ENCODE measurements at places on chromosomes 16 and 17.

- H3K4me3 ChIP-seq = peak overlapping the region; percentile 90
- peak overlapping the region; percentile 97 for H3K27ac ChIP-seq
- no peak for DNase-seq
- peaks cover 4% of the 10 kb centered on the region for H3K36me3 ChIP-seq
- H3K4me1 ChIP-seq = peaks cover 32% of the 10 kb centered on the region
Measured at GRCh38 chr17:35372846-35373533, 431 bp downstream of the SLFN11 start.

DNA sequence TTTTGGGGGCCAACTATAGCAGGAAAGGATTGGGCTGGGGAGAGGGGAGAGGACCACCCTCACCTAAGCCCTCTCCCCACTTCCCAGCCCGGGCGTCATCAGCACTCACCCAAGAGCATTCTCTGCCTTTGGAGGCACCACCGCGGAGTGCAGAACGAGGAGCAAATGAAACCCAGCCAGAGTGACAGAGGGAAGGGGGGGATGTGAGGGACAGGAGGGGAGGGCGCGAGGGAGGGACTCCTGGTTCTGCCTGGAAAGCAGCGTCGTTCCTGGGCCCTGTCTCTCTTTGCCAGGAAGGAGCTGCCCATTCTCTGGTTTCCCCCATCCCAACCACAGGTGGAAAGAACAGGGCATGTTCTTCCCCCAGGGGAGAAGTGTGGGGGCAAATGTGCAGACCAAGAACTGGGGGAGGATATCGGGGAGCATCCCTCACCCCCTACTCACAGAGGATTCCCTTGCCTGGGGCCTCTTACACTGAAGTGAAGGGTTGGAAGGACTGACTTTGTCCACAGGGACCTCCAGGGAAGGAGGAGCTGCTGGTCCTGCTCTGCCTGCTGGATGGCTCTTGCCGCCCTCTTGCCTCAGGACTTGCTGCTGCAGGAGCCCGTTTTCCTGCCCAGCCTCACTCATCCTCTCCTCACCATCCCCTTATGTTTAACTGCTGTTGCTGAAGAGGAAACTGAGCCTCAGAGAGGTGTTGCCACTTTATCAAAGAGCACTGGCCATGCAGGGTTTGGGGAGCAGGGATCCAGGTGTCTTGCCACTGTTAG is 3.5 kb upstream of the C17orf113 start:
- no peaks in the 10 kb centered on the region for H3K36me3 ChIP-seq
- H3K4me3 ChIP-seq = no peak overlapping the region
- H3K4me1 ChIP-seq = peaks cover 2% of the 10 kb centered on the region
- no peak overlapping the region for H3K27ac ChIP-seq

GRCh38 chr16:50539822-50540710 is 8.1 kb upstream of the NKD1 start:
- H3K27me3 ChIP-seq = peaks cover 69% of the 10 kb centered on the region
- H3K27ac ChIP-seq = no peak overlapping the region
- DNase-seq = no peak
- H3K4me1 ChIP-seq = no peaks in the 10 kb centered on the region

GRCh38 chr16:719815-720446 is 1.0 kb upstream of the ANTKMT start:
- H3K27me3 ChIP-seq = no peaks in the 10 kb centered on the region
- H3K36me3 ChIP-seq = no peaks in the 10 kb centered on the region
- H3K4me1 ChIP-seq = peaks cover 22% of the 10 kb centered on the region
- H3K4me3 ChIP-seq = peak overlapping the region; percentile 79

DNA sequence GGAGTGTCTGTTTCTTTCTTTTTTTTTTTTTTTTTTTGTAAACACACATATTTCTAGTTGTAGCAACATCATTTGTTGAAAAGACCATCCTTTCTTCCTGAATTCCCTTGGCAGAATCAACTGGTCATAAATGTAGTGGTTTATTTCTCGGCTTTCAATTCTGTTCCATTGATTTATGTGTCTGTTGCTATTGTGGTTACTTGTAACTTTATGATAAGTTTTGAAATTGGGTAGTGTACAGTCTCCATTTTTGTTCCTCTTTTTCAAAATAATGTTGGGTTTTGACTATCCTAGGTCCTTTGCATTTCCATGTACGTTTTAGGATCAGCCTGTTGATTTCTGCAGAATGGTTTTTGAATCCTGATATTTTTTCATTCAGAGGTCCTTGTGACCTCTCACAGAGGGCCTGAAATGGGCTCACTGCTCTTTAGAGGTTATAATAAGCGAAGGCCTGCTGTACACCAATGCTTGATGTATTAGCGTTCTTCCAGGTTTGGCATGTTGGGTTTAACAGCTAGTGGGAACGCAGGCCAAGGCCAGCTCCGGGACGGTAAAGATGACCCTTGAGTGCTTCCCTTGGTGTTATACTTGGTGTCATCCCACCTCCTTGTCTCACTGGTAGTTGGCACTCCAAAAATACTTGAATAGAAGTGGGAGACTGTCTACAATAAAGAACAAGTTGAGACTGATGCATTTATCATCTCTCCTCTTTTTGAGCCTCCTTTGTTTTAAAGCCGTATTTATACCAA is 43.8 kb downstream of the ZNRF1 start:
- H3K4me3 ChIP-seq = no peak overlapping the region
- H3K27ac ChIP-seq = no peak overlapping the region
- peaks cover 3% of the 10 kb centered on the region for H3K36me3 ChIP-seq
- no peaks in the 10 kb centered on the region for H3K27me3 ChIP-seq

- peaks cover 6% of the 10 kb centered on the region for H3K27me3 ChIP-seq
- no peaks in the 10 kb centered on the region for H3K36me3 ChIP-seq
- peaks cover 20% of the 10 kb centered on the region for H3K4me1 ChIP-seq
- H3K27ac ChIP-seq = no peak overlapping the region
- no peak overlapping the region for H3K4me3 ChIP-seq
Measured at GRCh38 chr17:5820721-5821456, 236.6 kb upstream of the NLRP1 start.

DNA sequence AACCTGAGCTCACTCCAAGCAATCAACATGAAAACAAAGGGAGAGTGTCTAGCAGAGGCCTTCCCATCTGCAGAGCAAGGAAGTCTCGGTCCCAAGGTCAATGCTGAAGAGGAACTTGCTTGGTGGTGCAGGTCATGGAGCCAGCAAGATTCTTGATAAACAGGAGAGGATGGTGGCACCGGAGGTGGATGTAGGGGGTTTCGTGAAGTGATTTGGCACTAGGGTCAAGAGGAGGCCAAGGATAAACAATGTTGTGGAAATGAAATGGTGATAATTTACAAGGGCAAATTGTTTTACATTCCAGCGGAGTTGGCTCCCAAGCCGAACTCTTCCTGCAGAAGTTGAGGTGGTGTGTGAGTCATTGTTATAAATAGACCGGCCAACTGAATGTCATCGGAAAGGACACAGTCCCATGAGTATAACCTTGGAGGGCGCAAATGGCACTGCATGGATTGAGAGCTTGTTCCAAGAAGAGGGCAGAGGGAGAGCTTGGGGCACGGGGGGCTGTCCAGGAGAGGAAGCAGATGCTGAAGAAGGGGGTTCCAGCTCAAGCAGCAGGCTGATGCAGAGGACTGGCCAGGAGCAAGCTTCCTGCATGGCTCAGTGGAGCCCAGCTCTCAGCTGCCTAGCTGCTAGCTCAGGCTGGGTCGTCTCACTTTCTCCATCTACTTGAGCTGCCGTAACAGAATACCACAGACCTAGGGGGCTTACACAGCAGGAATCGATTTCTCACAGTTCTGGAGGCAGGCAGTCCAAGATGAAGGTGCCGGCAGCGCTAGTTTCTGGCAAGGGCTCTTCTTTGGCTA is 136.6 kb downstream of the COPRS start:
- H3K4me1 ChIP-seq = peaks cover 32% of the 10 kb centered on the region
- H3K27ac ChIP-seq = peak overlapping the region; percentile 2
- H3K36me3 ChIP-seq = no peaks in the 10 kb centered on the region
- H3K27me3 ChIP-seq = no peaks in the 10 kb centered on the region
- peak; percentile 59 for DNase-seq

DNA sequence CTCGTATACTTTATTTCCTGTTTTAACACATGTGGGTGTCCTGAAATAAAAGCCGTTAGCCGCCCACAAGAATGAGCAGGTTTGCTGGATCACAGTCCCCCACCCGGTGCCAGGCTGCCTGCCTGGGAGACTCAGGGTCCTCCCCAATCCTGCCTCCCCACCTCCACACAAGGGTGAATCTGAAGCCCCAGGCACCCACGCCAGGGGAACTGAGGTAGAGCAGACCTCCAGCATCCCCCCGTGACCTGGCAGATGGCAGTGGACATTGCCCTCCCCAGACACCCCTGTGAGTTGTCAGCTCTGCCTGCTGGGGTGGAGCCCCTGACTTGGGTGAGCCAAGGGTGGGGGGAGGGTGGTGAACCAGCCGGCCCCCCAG is 114.8 kb downstream of the METRNL start:
- no peak overlapping the region for H3K4me3 ChIP-seq
- DNase-seq = no peak
- peak overlapping the region; percentile 91 for H3K27ac ChIP-seq
- H3K4me1 ChIP-seq = peaks cover 73% of the 10 kb centered on the region
- H3K36me3 ChIP-seq = peaks cover 2% of the 10 kb centered on the region

GRCh38 chr16:28621481-28622155 is 11.8 kb upstream of the SULT1A1 start:
- H3K27me3 ChIP-seq = peaks cover 15% of the 10 kb centered on the region
- no peak for DNase-seq
- H3K36me3 ChIP-seq = no peaks in the 10 kb centered on the region
- H3K4me1 ChIP-seq = no peaks in the 10 kb centered on the region
- no peak overlapping the region for H3K27ac ChIP-seq

DNA sequence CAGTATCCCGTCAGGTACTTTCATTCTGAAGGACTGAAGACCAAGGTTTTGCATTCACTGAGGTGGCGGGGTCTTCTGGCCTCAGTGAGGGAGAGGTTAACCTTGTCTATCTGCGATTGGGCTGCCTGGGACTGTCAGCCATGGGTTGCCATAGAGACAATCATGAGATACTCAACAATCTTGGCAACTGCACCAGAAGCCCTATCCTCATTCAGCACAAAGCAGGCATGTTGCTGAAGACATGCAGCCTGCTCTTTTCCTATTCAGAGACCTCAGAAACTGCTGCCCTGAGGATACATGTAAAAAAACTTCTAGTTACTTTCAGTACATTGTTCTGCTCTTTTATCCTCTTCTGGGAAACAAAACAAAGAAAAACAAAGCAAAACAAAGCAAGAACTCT is 146.3 kb upstream of the PIRT start:
- no peak overlapping the region for H3K27ac ChIP-seq
- no peak overlapping the region for H3K4me3 ChIP-seq
- peak; percentile 40 for DNase-seq

DNA sequence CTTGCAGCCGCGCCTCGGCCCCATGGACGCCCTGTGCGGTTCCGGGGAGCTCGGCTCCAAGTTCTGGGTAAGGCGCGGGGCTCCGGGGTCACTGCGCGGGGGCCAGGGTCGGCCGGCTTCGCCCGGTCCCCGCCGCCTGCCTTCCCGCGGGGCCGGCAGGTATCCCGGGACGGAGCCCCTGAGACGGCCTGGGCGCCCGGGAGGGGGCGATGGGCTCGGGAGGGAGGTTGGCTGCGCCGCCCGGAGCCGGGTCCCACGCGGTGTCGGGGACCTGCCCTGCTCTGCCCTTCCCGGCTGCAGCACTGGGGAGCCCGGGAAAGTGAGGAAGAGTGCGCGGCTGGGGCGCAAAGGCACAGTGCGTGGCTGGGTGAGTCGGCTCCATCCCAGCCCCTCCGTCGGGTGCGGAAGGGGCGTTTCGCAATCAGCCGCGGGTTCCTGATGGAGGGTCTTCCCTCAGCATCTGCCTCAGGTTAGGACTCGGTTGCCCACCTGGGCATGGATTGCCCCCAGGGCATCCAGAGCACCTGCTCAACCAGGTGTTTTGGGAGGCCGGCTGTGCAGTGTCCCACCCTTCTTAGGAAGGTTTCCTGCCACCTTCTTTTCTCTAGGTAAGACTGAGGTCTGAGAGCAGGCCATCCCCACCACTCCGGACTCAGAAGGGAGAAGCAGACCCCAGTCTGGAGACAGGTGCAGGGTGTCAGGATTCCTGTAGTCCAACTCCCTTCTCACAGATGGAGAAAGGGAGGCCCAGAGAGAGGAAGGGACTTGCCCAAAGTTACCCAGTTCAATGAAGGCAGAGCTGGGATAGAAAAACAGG is 442 bp downstream of the ABCC3 start:
- H3K27me3 ChIP-seq = peaks cover 15% of the 10 kb centered on the region
- H3K36me3 ChIP-seq = no peaks in the 10 kb centered on the region
- no peak overlapping the region for H3K4me3 ChIP-seq
- peaks cover 43% of the 10 kb centered on the region for H3K4me1 ChIP-seq
- no peak overlapping the region for H3K27ac ChIP-seq

DNA sequence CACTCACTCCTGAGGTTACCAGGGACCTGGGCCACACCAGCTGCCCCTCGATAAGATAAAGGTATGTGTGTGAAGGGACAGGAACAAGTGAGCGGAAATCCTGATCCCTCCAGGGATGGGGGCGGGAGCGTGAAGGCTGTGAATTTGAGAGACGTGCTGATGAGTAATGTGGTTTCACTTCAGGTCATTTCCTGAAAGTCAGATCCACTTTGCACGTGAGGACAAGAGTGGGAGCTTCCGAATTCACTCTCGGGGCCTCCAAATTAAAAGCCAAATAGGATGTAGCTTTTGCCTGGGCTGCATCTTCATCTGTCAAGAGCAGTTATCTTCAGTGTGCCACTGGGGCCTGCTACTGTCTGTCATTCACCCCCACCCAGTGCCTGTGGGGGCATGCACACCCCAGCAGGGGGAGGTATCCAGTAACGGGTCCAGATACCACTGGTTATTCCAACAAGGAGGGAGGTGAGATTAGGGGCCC is 87.4 kb upstream of the LHX1 start:
- DNase-seq = no peak
- H3K4me3 ChIP-seq = no peak overlapping the region
- H3K27me3 ChIP-seq = no peaks in the 10 kb centered on the region
- H3K36me3 ChIP-seq = no peaks in the 10 kb centered on the region
- H3K27ac ChIP-seq = peak overlapping the region; percentile 54
- H3K4me1 ChIP-seq = peaks cover 20% of the 10 kb centered on the region

- H3K4me1 ChIP-seq = peaks cover 19% of the 10 kb centered on the region
- no peak for DNase-seq
- H3K4me3 ChIP-seq = no peak overlapping the region
- peaks cover 11% of the 10 kb centered on the region for H3K27me3 ChIP-seq
- no peaks in the 10 kb centered on the region for H3K36me3 ChIP-seq
- H3K27ac ChIP-seq = no peak overlapping the region
Measured at GRCh38 chr17:82349287-82349701, 9.8 kb upstream of the TEX19 start.

DNA sequence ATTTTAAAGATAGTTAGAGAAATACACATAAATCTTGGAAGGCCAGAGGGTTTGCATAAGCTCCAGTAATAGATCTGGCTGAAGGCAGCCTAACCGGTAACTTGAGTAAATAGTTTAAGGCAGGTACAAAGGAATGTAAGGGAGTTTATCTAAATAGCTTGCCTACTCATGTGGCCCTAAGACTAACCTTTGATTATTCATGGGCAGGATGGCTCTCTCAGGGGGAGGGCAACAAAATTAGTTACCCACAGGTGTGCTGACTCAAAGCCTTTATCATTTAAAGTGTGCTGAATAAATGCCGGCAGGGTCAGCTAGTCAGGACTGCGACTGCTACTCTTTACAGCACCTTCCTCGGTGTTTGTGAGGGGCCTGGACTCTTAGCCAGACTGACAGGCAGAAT is 761.3 kb upstream of the KIF2B start:
- DNase-seq = no peak
- no peaks in the 10 kb centered on the region for H3K4me1 ChIP-seq
- no peak overlapping the region for H3K27ac ChIP-seq
- no peak overlapping the region for H3K4me3 ChIP-seq
- H3K36me3 ChIP-seq = no peaks in the 10 kb centered on the region
- H3K27me3 ChIP-seq = no peaks in the 10 kb centered on the region

GRCh38 chr16:69644790-69645189 is 79.0 kb downstream of the NFAT5 start:
- no peaks in the 10 kb centered on the region for H3K27me3 ChIP-seq
- peaks cover 18% of the 10 kb centered on the region for H3K36me3 ChIP-seq
- H3K27ac ChIP-seq = no peak overlapping the region
- peaks cover 10% of the 10 kb centered on the region for H3K4me1 ChIP-seq

Measured in osteocyte (in vitro differentiated cells).